HepG2 (cell line): ENCODE measurements at places on chromosomes 3 and 15. TPM values are rescaled to one million over a fixed set of nuclear protein-coding genes. Genes with fewer than 3 reads are reported as not detected.

TP63 gene
- total RNA-seq: not detected in 2 replicates

- DNase-seq: no peak
These were observed 145.4 kb downstream of the PDZRN3 start for GRCh38 chr3:73479325-73479724.

PLCH1 gene
- total RNA-seq: 3.0 and 4.4 TPM in 2 replicates

GRCh38 chr3:17054982-17055343 is 170.2 kb downstream of the PLCL2 start:
- no peak for DNase-seq

MESP1 gene
- not detected in 2 replicates for total RNA-seq
